ENCODE measurements at places on chromosomes 12 and 14.

DNA sequence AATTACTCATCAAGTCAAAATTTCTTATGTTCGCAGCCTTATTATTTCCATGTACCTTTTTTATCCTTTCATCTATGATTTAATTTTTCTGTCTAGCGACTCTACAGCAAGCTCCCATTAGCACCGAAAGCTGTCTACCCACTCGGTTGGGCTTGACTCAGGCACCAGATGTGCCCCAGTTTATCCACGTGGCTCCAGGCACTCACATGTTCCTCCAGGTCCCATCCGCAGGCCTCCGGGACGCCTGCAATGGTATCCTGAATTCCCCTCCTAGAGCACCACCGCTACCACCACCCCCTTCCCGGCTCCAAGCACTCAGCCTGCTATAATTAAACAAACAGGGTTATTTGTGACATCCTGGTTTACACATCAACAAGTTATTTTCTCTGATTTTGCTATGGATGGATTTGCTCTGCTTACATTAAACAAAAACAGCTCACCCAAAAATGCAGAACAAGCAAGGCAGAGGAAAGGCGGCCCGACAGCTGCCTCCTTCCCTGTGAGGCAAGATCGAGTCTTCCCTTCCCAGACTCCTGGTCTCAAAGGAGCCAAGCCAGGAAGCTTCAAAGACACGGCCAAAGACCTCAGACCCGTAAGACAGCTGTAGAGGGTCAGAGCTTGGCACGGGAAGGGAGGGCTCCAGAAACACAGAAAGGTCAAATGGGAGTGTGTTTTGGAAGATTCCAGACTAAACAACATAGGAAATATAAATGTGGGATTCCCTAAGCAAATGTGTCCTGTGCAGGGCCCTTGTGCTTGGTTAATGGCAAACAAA, 253.8 kb downstream of the TTC8 start:
- no peak for DNase-seq

GRCh38 chr14:89697281-89698060, 257.1 kb downstream of the EFCAB11 start:
- DNase-seq, result no peak

- no peak for DNase-seq
These were observed 28.9 kb upstream of the PPM1A start for GRCh38 chr14:60220084-60220483.

DNA sequence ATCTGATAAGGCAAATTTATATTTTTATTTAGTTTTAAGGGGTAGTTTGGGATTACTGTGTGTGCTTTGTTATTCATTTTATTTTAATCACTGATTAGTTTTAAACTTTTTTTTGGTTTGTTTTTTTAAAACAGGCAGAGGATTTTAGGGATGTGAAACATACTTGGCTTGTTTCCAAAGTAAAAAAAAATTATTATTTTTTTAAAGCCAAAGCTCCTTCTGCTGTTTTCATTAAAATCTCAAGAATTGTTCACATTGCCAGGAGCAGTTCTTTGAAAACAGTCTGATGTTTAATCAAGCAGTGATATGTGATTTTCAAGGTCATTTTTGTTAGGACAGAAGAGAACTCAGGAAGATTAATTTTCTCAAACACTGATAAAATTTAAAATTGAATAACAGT, 11.2 kb downstream of the TTC8 start:
- no peak for DNase-seq
